Skin of body (tissue), 3 donors: ENCODE measurements at places on chromosomes 2 and 18.

- no peak for DNase-seq
Observed at GRCh38 chr2:206260188-206261012, 14.1 kb upstream of the ZDBF2 start.

DNA sequence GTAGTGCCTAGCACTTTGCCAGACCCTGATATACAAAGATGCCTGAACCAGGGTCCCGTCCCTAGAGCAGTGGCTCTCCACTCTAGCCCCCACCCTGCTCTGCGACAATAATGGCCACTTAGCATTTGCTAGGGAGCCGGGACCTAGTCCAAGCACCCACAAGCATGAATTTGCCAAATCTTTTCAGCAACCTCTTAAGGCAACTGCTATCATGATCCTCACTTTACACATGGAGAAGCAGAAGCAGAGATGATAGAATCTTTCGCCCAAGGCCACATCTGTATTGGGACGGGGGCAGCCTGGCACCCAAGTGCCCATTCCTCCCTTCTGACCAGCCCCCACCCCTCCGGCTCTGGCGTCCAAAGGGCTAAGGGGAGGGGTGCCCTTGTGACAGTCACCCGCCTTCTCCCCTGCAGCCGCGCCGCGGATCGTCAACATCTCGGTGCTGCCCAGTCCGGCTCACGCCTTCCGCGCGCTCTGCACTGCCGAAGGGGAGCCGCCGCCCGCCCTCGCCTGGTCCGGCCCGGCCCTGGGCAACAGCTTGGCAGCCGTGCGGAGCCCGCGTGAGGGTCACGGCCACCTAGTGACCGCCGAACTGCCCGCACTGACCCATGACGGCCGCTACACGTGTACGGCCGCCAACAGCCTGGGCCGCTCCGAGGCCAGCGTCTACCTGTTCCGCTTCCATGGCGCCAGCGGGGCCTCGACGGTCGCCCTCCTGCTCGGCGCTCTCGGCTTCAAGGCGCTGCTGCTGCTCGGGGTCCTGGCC lies 13.0 kb downstream of the SIGLEC15 start:
- DNase-seq = no peak

DNA sequence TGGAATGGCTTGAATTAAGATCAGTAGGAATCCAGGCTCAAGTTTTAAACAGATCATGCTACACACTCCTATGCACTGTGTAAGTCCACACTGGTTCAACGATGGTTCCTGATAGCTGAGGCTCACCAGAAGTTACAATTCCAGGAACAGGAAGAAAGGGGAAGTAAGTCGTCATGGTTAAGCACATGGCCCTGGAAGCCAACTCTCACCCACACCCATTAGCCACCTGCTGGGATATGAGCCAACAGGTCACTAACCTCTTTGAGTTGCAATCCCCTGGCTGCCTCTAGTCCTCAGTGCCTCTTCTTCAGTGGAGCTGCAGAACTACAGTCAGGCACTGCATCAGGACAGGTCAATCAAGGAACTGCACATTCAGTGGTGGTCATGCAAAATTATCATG lies 133.5 kb downstream of the TMEM182 start:
- no peak for DNase-seq

GRCh38 chr2:154537024-154537423 lies 161.5 kb upstream of the KCNJ3 start:
- no peak for DNase-seq

- DNase-seq = peak; percentile 3
Observed at GRCh38 chr18:40473221-40474029, 1481.6 kb upstream of the PIK3C3 start.

DNA sequence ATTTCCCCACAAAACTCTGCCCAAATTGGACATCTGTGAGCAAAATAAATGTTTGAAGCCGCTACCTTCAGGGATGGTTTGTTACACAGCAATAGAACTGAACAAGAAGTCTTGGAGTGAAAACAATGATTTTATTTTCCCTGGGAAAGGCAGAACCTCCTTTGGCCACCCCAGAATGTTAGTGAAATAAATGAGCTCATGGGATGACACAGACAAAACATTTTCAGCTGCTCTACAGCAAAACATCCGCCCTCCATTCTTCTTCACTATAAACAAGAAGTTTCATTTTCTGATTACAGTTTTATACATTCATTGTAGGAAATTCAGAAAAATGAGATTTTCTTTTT lies 4.3 kb upstream of the EFHD1 start:
- no peak for DNase-seq

DNA sequence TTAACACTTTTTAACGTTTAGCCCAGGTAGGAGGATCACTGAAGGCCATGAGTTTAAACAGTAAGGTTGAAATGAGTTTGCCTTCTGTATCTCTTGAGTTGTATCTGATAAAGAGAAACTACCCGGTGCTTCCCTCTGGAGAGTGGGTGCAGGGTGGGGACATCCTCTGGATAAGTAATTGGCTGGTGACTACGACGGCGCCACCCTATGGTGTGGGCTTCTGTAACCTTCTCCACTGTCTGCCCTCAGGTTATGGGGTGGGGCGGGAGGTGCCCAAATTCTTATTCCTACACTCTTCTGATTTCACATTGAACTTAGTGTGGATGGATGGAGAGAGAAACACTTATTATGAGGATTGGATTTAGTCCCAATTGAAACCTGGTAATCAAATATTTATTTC lies 68.8 kb downstream of the LDLRAD4 start:
- DNase-seq = no peak

- DNase-seq = no peak
Observed at GRCh38 chr2:116716038-116716437, 1098.5 kb upstream of the DDX18 start.

- peak; percentile 3 for DNase-seq
Observed at GRCh38 chr2:145038041-145038525, 518.2 kb upstream of the ZEB2 start.

GRCh38 chr2:214379227-214379626 lies 31.6 kb upstream of the VWC2L start:
- DNase-seq = no peak

- DNase-seq = no peak
Observed at GRCh38 chr18:7021994-7022840, 95.4 kb downstream of the LAMA1 start.

- no peak for DNase-seq
Observed at GRCh38 chr2:100736121-100736915, 83.6 kb upstream of the NPAS2 start.

DNA sequence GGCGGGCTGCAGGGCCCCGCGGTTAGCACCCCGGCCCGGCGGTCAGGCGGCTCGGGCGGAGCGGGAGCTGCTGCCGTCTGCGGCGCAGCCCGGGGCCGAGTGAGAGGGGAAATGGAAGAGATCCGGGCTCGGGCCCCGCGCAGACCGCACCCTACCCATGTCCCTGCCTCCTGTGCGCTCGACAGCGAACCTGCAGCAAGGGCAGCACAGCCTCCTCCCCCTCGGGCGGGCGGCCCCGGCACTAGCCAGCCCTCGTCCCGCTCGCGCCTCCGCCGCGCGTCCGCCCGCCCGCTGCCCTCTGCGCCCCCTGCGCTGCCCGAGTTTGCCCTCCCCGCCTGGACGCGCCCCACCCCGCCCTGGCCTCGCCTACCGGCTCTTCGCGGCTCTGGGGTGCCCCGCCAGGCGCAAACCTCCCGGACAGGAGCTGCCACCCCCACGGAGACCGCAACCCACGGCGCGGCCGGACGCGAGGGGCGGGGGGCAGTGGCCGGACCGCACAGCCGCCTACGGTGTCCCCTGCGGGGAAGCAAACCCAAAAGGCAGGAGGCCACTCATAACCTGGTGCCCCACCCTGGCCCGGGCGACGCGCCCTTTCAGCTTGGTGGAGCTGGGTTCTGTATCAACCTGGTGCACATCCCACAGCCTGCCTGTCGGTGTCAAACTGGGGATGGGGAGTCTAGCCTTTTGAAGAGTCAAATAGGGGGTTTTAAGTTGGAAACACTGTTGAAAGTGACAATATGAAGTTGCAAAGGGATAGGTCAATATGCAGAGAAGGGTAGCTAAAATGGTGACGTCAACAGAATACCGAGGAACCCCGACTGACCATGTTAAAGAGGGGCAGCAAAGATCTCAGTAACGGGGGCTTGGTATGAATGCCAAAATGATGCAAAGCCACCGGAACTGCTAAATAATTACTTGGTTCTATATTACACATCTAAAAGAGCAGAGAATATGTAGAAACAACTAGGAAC lies at the start of gene IHH:
TSS of gene IHH (minus strand) at position 101 of the 971 bp plus-strand sequence. CDS start 454 bp downstream, outside the sequence.
- DNase-seq = no peak

GRCh38 chr2:227876300-227876801 lies 4.9 kb downstream of the DAW1 start:
- DNase-seq = no peak

GRCh38 chr2:179715871-179716270 lies 145.5 kb downstream of the ZNF385B start:
- no peak for DNase-seq

DNA sequence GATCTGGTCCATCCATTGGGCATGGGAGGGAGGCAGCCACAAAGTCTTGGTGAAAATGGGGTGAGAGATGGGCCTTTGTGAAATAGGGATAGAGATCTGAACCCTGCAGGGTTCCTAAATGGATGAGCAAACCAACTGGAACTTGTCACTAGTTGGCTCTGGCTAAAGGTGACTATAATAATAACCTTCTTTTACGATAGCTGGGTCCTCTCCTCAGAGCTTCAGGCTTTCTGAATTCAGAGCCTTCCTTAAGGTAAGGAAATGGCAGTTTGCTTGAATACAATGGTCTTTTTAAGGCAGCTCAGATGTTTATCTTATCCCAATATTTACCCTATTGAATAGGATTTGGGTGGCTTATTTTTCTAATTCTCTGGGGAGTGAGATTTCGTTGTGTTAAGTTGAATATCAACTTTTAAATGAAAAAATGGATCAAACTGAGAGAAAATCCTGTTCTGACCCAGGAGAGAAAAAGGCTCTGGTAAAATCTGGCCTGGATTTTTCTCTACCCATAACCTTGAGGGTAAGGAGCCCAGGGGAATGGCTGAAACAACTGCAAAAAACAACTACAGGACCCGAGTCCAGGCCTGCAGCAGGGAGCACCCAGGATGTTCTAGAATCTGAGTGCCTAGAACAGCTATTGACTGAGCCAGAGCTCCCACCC lies 61.1 kb upstream of the CXCR4 start:
- no peak for DNase-seq

DNA sequence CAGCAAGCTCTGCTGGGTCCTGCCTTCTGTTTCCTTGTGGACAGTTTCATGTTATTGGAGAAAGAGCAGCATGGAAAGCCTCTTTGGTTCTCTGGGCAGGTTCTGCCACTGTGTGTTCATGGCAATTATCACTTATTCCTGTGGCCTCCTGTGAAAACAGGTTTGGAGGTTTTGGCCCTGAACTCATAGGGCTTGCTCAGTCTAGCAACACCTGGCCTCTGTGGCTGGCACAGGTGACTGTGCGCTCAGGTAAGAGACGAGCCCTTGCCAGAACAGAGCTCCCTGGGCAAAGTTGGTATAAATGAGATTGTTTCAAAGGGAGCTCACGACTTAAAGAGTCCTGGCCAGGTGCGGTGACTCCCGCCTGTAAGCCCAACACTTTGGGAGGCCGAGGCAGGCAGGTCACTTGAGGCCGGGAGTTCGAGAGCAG lies 5.7 kb downstream of the CEP68 start:
- DNase-seq = no peak

DNA sequence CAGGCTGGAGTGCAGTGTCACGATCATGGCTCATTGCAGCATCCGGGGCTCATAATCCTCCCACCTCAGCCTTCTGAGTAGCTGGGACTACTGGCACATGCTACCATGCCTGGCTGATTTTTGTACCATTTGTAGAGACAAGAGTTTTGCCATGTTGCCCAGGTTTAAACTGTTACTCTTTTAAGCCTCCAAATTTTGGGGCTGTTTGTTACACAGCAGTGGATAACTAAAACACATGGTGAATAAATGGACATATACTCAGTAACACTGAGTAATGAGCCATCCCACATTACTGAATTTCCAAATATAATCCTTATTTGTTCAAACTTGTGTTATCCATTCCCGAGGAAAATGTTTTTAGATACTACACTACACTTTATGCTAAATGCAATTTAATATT lies 9.8 kb downstream of the ADCY3 start:
- no peak for DNase-seq

DNA sequence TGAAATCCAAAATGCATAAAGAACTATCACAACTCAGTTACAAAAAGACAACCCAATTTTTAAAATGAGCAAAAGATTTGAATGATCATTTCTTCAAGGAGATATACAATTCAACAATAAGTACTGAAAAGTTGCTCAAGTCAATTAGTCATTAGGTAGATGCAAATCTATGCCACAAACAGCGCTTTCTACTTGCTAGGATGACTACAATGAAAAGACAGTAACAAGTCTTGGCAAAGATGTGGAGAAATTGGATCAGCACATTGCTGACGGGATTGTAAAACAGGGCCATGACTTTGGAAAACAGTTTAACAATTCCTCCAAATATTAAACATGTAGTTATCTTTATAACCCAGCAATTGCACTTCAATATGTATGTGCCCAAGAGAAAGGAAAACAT lies 166.3 kb upstream of the MC4R start:
- no peak for DNase-seq

DNA sequence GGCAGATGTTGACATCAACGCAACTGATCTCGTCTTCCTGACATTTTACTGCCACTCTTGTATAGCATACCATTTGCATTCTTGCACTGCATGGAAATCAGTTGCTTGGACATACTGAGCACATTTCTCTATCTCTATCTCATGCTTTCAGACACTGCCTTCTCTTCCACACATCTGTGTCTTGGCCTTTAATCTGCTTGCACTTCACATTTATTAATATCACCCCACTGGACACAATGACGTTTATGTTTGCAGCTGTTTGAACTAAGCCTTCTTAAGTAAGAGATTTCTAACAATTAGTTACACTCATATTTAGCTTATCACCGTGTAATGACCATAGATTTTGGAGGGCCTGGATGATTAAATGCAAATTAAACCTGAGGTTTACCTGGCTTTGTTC lies 229.8 kb upstream of the CDH19 start:
- DNase-seq = no peak

DNA sequence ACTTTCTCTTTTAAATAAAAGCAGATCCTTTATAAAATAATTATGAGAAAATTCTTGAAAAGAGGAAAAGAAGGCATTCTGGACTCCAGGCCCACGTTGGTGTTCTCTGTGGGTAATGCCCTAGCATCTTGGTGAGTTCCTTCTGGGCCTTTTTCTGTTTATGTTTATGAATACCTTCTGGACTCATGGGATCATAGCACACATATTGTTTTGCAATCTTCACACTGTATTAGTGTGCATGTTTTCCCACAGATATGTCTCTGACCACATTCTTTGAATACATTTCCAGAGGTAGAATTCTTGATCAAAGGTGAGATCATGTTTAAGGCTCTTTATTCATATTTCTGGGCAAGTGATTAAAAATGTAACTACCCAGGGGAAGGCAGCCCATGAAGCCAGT lies 15.9 kb downstream of the GLI2 start:
- DNase-seq = no peak

DNA sequence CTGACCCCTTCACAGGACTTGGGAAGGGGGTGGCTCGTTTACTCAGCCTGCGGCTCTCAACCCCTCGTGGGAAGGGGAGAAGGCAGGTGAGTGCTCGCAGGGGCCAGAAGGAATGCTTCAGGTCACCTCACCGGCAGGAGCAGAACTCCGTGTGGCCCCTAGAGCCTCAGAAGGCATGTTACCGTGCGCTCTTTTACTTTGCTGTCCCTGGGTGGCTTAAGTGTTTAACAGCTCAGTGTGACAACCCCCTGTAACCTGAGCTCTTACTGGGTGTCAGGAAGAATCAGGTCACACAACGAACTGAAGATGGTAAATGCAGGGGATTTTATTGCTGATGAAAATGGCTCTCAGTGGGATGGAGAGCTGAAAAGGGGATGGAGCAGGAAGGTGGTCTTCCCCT lies 1235.4 kb downstream of the LRP1B start:
- no peak for DNase-seq
